ENCODE measurements at places on chromosomes 4 and X. TPM values are rescaled to one million over a fixed set of nuclear protein-coding genes. Genes with fewer than 3 reads are reported as not detected.

DNA sequence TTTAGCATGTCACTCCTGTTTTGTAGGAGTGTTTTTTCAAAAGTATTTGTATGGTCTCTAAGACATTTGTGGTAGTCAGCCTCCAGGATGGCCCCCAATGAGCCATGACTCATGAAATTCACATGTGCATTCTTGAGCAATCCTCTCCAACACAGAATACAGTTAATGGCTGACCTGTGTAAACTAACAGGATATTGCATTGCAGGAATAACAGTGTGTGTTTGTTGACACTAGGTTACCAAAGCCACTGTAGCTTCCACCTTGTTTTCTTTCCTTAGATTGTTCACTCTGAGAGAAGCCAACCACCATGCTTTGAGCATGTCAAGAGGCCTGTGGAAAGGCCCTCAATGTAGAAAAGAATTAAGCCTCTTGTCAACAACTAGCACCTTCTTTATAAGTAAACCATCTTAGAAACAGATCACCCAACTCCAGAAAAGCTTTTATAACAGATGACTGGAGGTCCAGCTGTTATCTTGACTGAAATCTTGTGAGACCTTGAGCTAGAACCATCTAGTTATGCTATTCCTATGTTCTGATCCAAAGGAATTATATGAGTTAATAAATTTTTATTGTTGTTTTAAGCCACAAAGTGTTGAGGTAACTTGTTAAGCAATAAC is 28.5 kb downstream of the TBCK start:
- peak; percentile 95 for DNase-seq

Gene NPY5R
- total RNA-seq = not detected

DNA sequence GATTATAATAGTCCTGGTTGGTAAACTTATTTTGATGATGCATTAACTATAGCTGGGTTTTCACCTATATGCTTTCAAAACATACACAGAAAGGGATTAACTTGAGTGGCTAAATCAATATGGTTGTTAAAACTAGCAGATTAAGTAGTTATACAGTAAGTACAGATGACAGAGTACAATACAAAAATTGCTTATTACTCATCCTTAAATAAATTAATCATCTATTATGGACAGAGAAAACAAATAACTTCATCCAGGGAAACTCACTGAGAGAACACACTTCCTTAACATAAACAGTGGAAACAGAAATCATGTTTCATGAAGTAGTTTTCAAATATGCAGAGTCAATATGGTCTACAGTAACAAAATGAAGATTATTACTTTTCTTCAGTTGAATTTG is 133.4 kb downstream of the AREG start:
- no peak for DNase-seq

Gene SOD3
- total RNA-seq = 0.28 TPM

Gene GABRG1
- total RNA-seq = not detected

GRCh38 chr4:67344594-67345380 is 200.5 kb downstream of the CENPC start:
- no peak for DNase-seq

Gene PWWP3B
- not detected for total RNA-seq

DNA sequence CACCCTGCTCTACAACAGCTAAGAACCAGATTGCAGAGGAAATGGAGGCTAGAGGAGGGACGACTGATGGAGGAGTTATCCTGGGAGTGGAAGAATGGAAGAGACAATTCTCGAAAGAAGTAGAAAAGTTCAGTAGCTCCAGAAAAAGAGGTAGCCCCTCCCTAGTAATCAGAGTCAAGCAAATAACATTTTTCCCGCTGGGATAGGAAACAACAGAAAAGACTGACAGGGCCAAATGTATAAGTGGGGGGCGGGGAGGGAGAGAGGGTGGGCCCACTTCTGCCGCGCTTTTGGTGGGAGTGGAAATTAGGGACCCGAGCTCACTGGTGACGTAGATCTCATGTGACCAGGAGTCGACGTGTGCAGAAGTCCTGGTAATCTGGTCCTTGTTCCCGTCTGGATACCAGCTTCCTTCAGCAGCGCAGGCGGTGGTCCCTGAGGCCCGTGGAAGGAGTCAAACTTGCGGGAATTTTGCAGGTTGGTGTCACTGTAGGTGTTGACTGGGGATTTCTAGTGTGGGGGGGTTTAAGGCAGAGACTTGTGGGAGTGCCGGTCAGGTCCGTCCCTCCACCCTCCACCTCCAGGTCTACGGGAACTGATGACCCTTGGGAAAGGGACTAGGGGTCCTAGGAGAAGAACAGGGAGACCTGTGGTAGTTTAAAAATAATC is at the start of gene TCEAL9:
Gene TCEAL9 (plus strand): TSS at position 377 of the 669 bp plus-strand sequence. CDS start 1,179 bp downstream, outside the sequence.
- peak; percentile 83 for DNase-seq

Gene PF4V1
- not detected for total RNA-seq

DNA sequence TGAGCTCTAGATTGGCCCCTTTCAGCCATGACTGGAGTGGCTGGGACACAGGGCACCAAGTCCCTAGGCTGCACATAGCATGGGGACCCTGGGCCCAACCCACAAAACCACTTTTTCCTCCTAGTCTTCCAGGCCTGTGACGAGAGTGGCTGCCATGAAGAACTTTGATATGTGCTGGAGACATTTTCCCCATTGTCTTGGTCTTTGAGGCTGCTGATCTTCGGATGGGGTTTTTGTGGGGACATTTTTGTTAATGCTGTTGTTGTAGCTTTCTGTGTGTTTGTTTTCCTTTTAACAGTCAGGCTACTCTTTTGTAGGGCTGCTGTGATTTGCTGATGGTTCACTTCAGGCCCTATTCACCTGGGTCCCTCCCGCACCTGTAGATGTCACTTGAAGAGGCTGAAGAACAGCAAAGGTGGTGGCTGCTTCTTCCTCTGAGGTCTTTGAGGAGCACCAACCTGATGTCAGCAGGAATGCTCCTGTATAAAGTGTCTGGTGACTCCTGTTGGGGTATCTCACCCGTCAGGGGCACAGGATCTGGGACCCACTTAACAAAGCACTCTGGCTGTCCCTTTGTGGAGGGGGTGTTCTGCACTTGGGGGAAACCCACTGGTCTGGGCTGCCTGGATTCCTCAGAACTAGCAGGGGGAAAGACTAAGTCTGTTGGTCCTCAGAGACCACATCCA is 49.6 kb upstream of the GRID2 start:
- no peak for DNase-seq

DNA sequence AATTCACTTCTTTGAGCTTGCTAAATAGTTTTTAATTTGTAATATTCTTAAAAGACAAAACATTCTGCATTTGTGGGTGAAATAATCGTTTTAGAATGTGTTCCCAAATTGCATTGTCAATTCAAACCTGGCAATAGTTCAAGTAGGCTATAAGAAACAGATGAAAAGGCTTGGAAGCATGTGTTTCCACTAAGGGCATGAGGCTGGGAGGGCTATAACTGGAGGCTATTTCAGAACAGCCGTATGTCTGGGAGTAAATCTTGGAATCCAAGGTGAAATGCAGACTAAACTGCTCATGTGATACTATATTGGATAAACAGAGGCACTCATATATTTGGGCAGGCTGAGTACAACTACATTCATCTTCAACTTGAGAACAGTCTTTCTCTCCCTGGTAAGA is 117.4 kb upstream of the GRPR start:
- no peak for DNase-seq

DNA sequence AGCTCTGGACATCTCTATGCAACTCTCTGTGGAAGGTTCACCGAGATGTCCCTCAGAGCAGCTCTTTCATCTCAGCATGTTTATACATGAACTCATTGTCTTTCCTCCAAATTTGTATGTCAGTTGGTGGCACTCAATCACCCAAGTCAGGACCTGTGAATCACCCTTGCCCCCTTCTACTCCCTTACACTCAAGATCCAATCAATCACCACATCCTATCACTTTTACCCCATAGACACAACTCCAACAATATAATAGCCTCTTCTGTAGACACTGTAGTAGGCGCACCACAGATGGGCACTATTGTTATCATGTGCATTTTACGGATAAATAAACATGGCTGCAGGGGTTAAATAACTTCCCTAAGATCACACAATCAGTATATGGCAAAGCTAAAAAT is 41.3 kb upstream of the IRF2 start:
- DNase-seq = no peak

- no peak for DNase-seq
Observed at GRCh38 chr4:182090186-182090585, 153.0 kb upstream of the TENM3 start.

DNA sequence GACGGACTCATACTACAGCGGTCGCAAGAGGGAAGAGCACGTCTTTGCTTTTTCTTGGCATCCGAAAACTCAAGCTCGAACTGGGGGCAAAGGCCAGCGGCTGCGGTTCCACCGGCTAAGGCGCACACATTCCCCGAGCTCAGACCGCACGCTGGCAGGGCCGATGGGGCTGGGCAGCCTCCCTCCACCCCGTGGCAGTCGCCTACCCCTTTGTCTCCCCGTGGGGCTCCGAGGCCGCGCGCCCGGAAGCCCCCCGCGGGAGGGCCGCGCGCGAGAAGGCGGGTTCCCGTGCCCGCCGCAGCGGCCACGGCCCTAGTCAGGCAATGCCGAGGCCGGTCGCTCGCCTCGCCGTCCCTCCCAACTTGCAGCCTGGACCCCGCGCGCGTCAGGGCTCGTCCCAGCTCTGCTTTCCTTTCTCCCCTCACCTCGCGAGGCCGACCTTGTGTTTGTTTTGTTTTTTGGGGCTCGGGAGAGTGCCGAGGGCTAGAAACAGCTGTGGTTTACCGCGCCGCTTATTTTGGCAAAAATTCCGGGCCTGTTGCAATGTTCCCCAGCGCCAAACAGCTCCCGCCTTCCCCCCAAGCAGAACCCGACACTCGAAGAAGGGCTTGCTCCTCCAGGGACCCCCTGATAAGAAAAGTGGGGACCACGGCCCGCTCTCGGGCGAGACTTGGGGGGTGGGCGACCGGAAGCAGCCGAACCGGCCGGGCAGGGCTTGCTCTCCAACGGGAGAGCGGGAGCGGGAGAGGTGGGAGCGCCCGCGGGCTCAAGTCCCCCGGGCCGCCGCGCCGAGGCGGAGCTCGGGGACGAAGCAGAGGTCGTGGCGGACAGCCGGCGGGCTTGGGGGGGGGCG is 561 bp upstream of the N4BP2 start:
- peak; percentile 83 for DNase-seq

Gene RTL5
- total RNA-seq = 0.90 TPM

Gene PDHA1
- 53.9 TPM for total RNA-seq

Gene TRIM2
- 52.2 TPM for total RNA-seq

DNA sequence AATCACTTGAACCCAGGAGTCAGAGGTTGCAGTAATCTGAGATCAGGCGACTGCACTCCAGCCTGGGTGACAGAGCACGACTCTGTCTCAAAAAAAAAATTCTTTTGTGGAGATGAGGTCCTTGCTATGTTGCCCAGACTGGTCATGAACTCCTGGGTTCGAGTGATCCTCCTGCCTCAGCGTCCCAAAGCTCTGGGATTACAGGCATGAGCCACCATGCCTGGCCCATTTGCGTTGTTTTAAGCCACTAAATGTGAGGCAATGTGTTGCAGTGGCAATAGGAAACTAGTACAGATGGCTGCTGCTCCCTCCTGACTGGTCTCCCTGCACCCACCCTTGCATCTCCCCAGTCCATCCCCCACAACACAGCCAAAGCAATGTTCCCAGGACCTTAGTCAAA is 40.0 kb upstream of the APLN start:
- no peak for DNase-seq

DNA sequence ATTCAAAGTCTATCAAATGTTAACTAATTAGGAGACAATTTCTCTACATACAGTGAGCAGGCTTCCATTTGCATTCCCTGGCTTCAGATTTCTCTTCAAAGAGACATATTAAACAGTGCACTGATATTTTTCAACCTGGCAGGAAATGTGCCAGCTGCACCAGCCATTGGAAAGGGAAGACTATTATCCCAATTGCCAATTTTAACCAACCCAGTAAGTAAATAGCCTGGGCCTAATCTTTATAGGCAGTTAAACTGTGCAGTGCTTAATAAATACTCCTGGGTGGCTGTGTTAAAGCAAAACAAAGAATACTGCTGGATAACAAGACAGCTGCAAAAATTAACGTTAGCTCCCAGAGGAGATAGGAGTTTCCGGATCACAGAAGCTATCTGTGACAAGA is 111.9 kb upstream of the GALNT7 start:
- no peak for DNase-seq

- peak; percentile 47 for DNase-seq
Observed at GRCh38 chrX:115459883-115460880, 100.8 kb upstream of the PLS3 start.

DNA sequence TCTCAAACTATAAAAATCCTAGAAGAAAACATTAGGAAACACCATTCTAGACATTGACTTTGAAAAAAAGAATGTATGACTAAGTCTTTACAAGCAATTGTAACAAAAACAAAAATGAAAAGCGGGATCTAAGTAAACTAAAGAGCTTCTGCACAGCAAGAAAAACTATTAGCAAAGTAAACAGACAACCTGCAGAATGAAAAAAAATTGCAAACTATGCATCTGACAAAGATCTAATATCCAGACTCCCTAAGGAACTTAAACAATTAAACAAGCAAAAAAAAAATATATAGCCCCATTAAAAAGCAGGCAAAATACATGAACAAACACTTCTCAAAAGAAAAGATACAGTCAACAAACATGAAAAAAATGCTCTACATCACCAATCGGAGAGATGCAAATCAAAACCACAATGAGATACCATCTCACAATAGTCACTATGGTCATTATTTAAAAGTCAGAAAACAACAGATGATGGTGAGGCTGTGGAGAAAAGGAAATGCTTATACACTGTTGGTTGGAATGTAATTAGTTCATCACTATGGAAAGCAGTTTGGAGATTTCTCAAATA is 168.1 kb downstream of the EPHA5 start:
- peak; percentile 4 for DNase-seq

GRCh38 chr4:83282049-83282535 is 2.5 kb downstream of the COQ2 start:
- peak; percentile 62 for DNase-seq

GRCh38 chr4:55110131-55110530 is 15.3 kb downstream of the KDR start:
- DNase-seq = no peak

Gene CASP3
- 58.9 TPM for total RNA-seq

Data from IMR-90 (cell line).